ENCODE measurements at places on chromosomes 6 and 20.

- no peak for DNase-seq
Measured at GRCh38 chr20:13265941-13266340, 44.9 kb downstream of the ISM1 start.

DNA sequence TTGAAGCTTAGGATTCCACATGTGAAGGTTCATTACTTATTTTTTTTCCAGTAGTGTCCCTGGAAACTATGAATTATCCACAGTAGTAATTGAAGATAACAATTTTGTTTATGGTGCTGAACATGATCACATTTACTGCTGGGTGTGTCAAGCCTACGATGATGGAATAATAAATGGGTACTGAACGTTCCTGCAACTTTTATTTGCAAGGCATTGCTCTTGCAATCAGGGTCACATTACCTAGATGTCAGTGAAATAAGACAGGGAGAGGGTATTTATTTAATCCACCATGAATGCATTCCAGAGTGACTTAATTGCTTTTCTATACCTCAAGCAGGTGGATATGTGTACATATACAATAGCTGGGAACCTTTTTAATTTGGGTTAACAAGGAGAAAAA, 27.0 kb upstream of the MLIP start:
- DNase-seq: no peak

GRCh38 chr20:45861221-45862075, 4.0 kb downstream of the ZSWIM3 start:
- DNase-seq: no peak

DNA sequence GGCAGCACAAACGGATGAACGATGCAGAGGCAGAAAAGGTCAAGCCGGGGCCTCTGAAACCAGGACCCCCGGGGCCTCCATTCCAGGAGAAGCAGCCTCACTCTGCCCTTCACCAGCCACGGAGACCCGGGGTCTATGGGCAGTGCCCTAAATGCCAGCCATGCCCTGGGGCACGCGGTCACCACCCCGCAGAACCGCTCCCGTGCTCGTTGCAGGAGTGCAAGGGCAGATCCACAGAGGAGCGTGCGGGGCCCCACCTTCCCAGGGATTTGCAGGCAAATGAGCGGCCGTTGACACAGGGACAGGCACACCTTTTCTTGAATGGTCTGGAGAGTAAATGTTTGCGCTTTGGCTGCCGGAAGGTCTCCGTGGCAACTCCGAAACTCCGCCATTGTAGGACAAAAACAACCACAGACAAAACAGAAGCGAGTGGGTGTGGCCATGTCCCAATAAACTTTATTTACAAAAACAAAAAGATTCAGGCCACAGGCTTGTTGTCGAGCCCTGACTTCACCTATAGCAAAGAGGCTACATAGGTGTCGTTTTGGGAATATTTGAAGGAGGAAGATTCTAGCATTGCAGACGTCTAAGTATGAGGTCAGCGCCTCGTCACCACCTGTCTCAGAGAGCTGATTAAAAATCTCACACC, 163.3 kb downstream of the TAF4 start:
- DNase-seq: no peak

DNA sequence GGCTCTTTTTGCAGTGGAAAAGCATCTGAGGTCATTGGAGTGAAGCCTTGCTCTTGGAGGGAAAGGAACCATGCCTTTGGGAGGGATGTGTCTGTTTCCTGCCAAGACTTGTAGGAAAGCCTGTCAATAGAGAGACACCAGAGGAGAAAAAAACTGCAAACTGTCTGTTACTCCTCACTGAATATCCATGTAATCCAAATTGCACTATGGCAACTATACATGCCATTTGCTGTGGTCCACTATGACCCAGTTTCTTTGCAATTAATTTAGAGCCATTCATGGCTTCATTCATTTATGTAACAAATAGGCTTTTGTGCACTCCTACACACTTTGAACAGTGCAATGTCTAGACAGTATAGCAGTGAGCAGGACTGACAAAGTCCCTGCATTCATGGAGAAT, 296.5 kb downstream of the SLC35F1 start:
- DNase-seq: no peak

- DNase-seq: no peak
Measured at GRCh38 chr20:17304774-17305173, 77.9 kb downstream of the PCSK2 start.

DNA sequence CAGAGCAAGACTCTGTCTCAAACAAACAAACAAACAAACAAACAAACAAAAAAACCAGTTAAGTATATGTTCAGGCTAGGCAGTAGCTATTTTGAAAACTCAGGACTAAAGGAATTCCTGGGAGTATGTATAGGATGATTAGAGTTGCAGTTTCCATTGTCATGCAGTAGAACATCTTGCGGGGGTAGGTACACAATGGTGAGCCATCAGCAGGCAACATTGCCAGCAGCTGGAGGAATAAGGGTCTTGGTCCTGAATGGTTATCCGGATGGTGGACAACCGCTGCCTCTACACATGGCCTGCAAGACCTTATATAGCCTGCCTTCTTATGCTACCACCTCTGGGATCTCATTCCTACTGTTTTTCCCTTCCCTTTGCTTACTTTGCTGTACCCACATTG, 297.5 kb downstream of the SOX4 start:
- no peak for DNase-seq

DNA sequence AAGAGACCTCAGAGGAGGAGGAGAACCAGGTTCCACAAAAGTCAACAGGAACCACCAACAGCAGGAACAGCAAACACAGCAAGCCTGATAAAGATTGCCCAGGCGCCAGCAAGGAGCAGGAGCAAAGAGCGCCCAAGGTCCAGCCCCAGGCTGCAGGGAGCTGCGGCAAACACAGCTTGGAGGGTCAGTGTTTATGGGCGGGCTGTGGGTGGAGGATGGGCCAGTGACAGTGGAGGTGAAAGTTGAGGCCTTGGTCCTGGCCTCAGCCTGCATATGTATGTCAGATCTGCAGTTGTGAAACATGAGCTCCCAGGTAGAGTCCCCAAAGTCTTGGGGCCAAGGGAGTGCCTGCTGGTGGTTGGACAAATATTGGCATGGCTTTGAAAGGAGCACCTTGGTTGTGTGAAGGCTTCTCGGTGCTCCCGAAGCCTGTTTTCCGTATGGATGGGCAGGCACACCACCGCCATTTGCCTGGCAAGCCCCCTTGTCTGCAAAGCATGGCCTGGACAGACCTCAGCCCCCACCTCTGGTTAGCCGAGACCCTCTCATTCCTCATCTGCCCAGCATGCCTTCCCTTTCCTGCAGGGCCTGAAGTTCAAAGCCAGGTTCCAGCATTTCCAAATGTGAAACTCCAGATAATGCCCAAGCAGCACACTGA, 2.0 kb upstream of the CAPN11 start:
- no peak for DNase-seq

GRCh38 chr20:39076958-39077357, 114.8 kb downstream of the DHX35 start:
- DNase-seq: no peak

DNA sequence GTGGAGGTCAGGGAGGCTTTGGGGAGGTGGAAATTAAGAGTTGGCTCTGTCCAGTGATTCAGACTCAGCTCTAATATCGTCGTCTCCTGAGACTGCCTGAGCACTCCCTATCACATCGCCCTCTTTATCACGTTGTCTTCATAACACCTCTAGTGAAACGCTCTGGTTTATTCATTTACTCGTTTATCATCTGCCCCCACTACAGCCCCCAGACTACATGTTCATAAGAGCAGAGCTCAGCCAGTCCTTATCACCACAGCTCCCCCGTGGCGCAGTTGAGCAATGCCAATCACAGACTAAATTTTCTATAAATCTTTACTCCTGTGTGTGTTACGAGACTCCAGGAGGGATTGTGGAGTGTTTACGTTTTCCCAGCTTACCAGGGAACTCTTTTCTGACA, 316.2 kb downstream of the ADGRB3 start:
- DNase-seq: no peak

GRCh38 chr6:44285552-44286284, 15.5 kb downstream of the TMEM151B start:
- no peak for DNase-seq

- DNase-seq: no peak
Measured at GRCh38 chr6:124073820-124074587, 270.3 kb downstream of the NKAIN2 start.

- DNase-seq: no peak
Measured at GRCh38 chr20:25686081-25687067, 10.3 kb downstream of the ZNF337 start.

GRCh38 chr20:35155936-35156335, 8.8 kb upstream of the EDEM2 start:
- no peak for DNase-seq

DNA sequence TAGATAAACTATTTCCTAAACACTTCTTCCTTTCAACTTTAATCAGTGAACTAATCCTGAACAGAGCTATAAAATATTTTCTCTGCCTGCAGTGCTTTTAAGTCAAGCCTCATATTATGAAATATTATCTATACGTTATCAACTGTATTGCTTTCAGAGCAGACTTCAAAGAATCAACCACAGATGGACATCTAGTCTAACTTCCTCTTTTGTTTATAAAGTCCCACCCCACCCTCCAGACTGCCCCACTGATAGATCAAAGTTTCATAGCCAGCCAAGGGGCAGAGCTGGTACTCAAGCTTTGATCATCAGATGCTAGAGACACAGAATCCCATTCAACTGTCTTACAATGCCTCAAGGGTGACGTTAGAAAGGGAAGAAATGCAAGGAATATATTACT, 308.3 kb downstream of the LAMA2 start:
- no peak for DNase-seq

DNA sequence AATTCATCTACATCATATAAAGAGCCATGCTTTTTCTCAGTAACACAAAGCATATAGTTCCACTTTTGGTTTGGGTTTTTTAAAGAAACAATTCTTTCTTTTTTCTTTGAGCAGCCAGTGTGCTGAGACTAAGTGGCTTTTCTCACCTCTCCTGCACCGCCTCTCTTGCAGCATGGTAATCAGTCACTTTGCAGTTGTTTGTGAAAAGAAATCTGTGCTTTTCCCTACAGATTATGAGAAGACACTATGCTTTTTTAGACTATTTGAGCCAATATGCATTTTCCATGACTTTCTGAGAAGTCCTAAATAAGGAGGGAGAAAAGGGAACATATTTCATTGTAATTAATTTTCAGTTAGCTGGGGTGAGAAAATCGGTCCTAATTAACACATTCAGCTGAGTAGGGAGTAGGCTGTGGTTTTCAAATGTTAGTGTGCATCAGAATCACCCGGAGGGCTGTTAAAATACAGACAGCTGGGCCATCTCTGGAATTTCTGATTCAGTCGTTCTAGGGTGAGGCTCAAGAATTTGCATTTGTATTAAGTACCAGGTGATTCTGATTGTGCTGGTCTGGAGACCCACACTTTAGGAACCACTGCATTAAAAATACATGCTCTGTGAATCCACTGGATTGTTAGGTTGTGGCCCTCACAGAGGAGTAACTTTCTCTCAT, 155.2 kb downstream of the TINAG start:
- DNase-seq: no peak

DNA sequence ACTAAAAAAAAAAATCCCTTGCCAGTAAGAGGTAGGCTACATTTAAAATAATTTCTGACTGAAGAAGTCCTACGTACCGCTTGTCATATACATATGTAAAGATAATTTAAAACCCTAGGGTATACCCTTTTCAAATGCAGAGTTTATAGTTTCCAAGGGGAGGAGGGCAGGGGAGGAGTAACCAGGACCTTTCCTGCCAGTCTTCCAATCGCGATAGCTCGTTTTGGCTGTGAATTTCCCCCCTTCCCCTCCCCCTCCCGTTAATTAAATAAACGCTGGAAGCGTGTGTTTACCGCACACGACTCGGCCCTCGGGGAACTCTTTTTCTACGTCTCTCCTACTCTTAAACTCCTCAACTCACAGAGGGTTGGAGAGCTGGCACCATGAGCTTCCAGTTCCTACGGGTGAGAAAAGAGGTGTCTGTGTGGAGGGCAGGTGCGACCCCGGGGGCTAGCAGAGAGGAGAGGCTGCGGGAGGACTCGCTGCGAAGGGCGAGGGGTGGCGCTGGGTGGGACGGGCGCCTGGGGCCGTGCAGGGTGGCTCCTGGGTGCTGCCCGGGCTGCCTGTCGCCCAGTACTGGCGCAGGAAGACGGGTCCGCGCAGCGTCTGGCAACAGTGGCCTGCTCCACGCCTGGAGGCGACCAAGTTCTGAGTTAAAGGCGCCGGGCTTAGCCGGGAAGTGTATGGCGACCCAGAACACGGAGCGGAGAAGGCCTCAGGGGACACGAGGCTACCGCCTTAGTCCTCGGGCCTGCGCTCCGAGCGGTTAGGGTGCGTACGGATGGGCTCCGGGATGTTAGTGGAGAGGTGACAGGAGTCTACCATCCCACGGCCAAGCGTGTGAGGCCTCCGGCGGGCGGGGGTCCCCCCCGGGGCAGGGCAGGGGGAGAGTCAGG, 4.1 kb upstream of the TFAP2C start:
- no peak for DNase-seq

DNA sequence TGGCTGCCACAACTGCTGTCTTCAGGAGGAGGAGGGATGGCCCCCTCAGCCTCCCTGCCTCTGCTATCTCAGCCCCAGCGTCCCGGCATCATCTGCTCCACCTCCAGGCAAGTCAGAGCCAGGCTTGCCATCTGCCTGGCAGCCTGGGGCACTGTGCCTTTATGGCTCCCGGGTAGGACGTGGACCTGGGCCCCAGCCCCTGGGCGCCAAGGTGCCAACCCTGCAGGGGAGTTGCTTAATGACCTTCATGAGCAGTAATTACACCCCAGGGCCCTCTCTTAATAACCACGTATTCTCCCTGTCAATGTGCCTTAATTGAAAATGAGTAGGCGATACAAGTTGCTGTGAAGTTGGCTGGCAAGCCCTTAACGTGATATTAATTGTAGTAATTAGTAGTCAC, 122.1 kb upstream of the MLN start:
- DNase-seq: peak; percentile 92

DNA sequence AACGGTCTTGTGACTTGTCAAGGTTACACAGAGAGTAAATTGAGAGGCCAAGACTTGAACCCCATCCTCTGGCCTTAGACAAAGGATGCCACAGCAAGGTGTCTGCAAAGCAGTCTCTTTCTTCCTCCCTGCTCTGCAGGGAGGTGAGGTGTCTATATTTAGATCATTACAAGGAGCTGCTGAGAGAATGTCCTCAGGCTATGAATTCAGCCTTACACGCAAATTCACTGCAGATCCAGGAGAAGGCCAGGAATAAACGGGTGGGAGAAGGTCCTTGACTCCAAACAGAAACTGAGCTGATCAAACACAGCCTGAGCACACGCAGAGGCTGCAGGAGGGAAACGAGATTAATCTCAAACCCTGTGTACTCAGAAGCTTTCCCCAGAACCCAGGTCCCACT, 48.6 kb upstream of the PTPRT start:
- no peak for DNase-seq

DNA sequence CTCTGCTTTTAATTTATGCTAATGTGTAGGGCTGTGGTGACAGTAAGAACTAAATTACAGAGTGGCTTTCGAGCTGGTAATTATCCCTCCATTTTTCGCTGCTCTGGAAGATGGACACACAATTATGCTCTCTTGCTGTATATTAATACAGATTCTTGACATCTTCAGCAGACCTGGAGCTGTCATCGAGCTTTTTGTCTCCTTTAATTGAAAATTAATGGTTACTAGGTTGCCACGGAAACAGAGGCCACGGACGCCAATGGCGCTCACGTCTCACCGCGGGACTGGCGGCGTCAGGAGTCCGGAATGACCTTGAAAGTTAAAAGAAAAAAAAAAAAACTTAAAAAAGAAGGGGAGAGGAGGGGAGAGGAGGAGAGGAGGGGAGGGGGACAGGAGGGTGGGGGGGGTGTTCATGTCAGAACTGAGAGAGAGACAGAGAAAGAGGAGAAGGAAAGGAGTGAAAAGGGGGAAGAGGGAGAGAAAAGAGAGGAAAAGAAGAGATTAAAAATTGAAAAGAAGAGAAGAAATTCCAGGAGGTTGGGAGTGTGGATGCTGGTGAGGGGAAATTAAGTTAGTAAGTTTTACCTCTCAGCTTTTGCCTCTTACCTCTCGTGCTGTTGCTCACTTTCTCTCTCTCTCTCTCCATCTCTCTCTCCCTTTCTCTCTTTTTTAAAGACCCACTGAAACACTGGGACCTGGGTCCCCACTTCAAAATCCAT, 22.1 kb upstream of the FOXP4 start:
- DNase-seq: peak; percentile 69
